Fibroblast of skin of left quadriceps (primary cell): ENCODE measurements at places on chromosomes 4 and X.

DNA sequence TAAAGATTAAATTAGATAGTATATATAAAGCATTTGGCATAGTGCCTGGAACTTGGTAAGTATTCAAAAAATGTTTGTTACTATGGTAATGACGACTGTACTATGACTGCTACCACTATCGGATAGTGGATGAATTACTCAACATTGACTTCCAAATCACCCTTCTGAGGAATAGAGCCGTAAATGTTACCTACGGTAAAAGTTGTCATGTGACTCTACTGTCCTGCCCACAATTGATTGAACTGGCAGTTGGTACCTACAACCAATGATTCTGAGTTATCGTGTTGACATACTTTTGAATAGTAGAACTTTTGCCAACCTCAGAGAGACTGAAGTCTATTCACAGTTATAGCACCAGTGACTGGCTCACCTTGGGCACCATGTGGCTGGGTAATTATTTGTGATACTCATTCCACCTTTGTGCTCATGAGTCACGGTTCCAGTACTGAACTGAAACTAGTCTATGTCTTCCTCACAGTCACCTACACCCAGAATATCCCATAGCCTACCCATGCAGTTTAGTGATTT is 185.5 kb upstream of the PITX2 start:
- no peak for DNase-seq

DNA sequence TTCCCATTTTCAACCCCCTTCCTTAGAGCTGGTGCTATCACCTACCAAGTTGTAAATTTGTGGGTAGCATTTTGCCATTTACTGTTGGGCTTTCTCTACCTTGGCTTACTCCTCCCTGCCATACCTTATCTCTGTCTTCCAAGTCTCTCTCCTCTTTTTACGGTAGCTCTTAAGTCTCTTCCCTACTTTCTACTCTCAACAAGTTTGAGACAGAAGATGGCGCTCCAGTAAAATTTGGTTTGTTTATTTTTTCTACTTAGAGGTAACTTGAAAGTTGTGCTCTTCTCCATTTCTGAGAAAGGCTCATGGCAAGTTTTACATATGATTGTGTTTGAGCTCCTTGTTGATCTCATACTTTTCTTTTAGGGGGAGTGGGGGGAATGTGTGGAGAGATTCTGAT is 1508.1 kb downstream of the TECRL start:
- DNase-seq: no peak

DNA sequence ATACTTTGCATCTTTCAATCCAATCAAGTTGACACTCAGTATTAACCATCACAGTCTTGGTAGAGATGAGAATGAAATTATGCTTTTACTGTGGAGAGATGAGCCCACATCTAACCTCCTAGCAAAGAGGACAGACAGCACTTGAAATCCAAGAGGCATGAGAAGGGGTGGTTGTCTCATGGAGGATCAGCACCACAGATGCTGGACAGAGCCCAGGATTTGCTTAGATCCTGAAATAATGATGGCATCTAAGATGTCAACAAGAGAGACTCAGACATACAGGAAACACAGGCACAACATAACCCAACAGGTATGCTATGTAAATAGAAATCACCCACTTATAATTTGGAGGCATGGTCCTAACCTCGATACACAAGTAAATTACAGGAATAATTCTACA is 74.3 kb upstream of the VCX2 start:
- DNase-seq: no peak

GRCh38 chr4:140893939-140894338 is 137.8 kb upstream of the TBC1D9 start:
- DNase-seq: peak; percentile 91

GRCh38 chr4:103076747-103077347 is at the start of gene SLC9B2:
Gene SLC9B2, minus strand, starts transcription at chr4:103076761. Its CDS starts 9,211 bp downstream, at chr4:103067550.
- no peak for DNase-seq

GRCh38 chrX:76184276-76184675 is 11.4 kb downstream of the PBDC1 start:
- DNase-seq: peak; percentile 2

DNA sequence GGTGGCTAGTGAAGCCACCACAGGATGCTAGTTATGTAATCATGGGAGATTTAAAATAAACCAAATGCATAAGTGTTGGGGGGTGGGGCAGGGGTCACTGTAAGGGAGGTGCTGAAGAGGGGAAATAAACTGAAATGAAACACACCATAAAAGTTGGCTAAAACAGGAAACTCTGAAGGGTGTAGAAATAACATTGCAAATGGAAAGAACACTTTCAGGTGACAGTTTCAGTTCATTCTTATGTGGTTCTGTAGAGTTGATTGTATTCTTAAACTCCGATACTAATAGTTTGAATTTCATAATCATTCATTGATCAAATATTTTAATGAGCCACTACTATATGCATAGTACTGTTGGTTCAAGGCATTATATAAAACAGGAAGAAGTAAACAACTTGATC is 80.1 kb downstream of the HDAC8 start:
- no peak for DNase-seq

GRCh38 chr4:107736924-107737448 is 17.0 kb upstream of the PAPSS1 start:
- no peak for DNase-seq

- no peak for DNase-seq
These were observed 130.7 kb downstream of the ADAM29 start for GRCh38 chr4:175048906-175049305.

DNA sequence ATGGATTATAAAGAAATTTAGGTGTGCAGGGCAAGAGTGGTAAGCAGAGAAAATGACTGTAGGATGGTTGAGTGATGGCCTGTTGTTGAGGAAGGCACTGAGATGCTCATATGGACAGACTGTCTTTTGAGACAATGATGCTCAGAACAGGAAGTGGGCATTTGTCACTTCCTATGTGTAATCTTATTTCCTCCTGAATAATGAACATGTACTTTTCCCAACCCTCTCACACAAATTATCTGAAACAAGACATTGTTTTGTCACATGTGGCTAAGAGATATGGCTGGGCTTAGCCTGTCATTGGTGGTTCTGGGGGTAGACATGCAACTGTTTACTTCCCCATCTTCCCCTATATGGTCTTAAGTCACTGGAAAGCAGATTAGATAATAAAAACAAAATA is 240.5 kb downstream of the CFAP47 start:
- DNase-seq: no peak

DNA sequence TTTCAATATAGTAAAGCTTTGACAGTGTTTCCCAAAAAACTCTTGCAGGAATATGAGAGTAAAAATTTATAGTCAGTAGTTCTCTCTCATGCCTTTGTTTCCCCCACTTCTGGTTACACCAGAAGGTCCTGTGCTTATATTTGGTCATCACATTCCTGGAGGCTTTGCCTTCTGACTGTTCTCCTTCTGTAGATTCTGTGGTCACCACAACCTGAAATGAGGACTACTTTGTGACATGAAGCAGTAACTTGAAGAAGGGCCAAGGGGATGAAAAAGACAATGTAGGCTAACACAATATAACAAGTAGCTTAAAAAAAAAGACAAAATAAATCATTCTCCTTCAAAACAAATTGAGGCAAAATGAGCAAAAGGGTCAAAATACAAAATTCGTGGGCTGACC is 366.2 kb upstream of the NR3C2 start:
- no peak for DNase-seq

DNA sequence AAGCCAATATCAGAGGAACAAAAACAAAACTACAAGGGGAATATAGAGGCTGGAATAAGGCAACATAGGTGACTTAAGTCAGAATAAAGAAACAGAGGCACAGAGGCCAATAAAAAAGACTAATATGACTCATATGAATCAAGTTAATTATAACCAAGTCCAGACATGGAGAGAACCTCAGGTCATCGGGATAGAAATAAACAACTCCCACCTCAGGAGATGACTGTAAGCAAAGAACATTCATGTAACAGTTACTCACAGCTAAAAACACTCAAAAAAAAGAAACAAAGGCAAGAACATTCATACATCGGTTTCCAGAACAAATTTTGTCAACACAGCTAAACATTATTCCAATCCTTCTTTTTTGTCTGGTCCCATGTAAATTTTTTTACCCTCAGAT is 60.3 kb upstream of the RXFP1 start:
- no peak for DNase-seq

DNA sequence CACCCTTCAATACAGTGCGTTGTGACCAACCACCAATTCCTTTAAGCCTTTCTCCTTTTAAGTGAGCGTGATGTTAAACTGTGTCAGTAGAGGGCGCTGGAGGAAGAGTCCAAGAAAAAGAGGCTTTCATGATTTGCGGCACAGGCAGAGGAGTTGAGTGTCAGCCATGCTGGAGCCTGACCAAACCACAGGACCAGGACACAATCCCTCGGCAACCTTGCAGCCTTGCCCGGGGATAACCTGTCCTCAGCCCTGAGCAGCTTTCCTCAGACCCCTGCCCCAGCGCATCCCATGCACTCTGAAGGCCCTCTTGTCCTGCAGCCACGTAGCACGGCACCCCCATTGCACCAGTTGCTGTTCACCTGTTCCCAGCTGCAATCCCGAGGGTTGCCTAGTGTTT is 53.5 kb upstream of the SMIM31 start:
- DNase-seq: no peak

DNA sequence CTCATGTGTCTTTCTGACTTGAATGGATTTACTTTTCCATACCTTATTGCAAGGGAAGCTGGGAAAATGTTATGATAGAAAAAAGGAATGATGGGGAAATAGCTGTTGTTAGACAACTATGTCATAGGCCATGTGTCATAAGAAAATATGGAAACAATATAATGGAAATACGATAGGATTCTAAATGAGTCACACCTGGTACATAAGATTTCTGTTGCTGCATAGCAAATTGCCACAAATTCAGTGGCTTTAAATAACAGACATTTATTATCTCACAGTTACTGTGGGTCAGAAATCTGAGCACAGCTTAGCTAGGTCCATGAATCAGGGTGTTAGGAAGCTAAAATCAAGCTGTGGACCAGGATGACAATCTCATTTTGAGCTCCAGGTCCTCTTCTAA is 44.6 kb upstream of the ANKRD50 start:
- DNase-seq: peak; percentile 26

GRCh38 chr4:25489253-25489797 is 112.3 kb downstream of the ANAPC4 start:
- DNase-seq: no peak

DNA sequence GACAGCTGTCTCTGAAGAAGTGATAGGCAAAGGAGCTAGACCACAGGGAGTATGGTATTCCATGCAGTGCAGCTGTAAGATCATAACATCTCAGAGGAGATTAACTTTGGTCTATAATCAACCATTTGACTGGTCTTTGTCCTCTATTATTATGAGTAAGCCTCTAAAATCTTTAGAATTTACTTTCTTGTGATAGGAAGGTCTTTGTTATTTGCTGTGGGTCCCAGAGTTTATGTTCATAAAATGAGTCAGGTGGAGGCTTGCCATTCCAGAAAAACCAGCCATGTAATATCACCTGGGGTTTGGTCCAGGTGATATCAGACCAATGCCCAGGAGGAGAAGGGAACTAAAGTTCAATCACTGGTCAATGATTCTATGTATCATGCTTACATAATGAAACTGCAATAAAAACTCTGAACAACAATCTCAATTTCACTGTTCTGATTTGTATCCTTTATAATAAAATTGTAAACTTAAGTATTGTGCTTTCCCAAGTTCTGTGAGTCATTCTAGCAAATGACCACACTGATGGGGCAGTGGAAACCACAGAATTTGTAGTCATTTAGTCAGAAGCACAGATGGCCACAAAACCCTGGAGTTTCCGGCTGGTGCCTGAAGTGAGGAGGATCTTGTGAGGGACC is 239.6 kb upstream of the TRAM1L1 start:
- DNase-seq: peak; percentile 31

DNA sequence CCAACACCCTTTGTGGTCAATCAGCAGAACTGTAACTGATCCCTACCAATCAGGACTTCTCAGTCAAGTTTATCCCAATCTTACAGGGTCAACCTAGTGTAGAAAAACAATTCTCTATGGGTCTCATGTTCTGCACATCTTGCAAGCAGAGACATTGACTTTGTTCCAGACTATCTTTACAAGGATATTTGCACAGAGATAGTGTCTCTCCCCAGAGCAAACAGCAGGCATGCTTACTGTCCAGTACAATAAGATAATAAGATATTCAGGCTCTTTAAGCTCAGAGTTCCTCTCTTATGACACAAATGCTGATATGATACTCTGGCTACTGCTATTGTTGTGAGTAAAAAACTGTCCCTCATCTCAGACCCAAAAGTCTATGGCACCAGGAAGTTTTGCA is 53.2 kb downstream of the ACSL4 start:
- no peak for DNase-seq

DNA sequence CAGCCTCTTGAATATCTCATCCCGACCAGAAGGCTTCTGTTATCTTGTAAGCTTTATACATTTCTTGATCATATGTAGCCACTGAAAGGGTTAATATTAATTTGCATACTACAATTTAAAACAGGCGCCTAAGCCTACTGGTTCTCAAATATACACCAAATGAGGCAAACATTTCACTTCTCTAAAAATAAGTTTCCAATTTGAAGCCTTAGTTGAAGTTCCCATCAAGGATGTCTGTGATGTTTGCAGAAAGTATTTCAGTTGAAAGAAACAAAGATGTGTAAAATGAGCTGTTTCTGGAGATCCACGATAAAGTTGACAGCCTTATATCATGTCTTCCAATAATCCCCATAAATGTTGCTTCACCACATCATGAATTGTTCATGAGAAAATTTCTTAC is 70.6 kb downstream of the KIT start:
- DNase-seq: no peak

GRCh38 chrX:15191830-15192229 is 78.1 kb downstream of the ASB9 start:
- DNase-seq: no peak

DNA sequence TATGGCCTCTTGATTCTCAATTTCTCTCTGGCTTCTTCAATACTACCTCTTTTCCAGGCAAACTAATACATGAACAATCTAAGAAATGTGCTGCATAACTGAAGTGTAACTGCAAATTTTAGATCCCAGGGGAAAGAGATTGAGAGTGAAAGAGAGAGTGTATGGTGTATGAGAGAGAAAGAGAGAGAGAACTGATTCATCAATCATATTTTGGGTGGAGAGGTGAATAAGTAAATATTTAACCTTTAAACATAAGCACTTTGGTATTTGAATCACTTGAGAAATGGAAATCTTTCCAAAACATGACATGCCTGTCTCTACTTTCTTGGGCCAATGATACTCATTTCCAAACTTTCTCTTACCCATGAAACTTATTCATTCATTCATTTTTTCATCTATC is 147.2 kb upstream of the DIPK2B start:
- DNase-seq: no peak

DNA sequence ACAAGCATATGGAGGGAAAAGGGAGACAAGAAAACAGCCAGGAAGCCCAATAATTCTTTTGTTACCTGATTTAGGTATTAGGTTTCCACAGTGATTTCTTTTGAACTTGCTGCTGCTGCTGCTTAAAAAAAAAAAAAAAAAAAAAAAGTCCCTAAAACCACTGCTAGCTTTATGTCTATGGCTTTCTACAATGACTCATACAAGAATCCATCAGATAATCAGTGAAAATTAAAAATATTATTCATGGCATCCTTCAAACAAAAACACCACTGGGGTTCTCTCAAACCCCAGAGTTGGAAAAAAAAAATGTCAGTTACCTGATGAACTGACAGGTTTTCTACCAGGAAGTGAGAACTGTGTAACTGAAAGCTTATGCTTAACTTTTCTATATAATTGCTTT is 14.3 kb downstream of the EPHA5 start:
- DNase-seq: no peak
